ENCODE measurements at places on chromosomes 1 and 21. TPM values are rescaled to one million over a fixed set of nuclear protein-coding genes. Genes with fewer than 3 reads are reported as not detected.

The C21orf58 gene
- 2.8 TPM for total RNA-seq

The TPTE gene
- not detected for total RNA-seq

The RGSL1 gene
- not detected for total RNA-seq

The IQCC gene
- total RNA-seq = 1.3 TPM

The LCE2B gene
- total RNA-seq = not detected

The GCSAML gene
- not detected for total RNA-seq

The KRTAP13-2 gene
- total RNA-seq = not detected

The ACTL8 gene
- not detected for total RNA-seq

The C1QC gene
- total RNA-seq = not detected

The SPATA46 gene
- not detected for total RNA-seq

The NBPF14 gene
- 14.3 TPM for total RNA-seq

The WNT4 gene
- total RNA-seq = 0.09 TPM

The PCAT6 gene
- not detected for total RNA-seq

The SLC44A5 gene
- total RNA-seq = 9.1 TPM

The AGBL4 gene
- not detected for total RNA-seq

The CRNN gene
- not detected for total RNA-seq
